ENCODE measurements at places on chromosomes 7 and 10.

DNA sequence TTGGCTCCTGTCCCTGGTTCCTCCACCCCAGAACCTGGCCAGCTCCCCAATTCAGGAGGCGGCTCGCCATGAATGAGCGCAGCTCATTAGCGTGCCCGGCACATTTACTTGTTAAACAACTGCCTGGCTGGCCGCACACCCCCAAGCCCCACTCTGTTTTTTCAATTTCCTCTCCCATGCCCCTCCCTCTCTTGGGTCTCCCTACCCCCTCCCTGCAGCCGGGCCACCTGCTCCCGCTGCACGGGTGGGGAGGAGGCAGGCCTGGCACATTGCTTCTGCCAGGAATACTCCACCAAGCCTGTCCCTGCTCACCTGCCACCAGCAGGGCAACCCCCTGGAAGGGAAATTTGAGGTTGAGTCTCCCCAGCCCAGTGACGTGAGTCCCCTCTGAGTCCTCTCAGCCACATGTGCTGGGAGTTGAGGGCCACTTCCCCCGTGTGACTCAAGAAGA is 2.5 kb upstream of the SLIT1 start:
- no peak for DNase-seq

GRCh38 chr10:121036431-121036830 is 185.3 kb downstream of the WDR11 start:
- no peak for DNase-seq

GRCh38 chr10:60896810-60897209 is 47.2 kb downstream of the RHOBTB1 start:
- DNase-seq: no peak

GRCh38 chr7:79461660-79462059 is 8.2 kb upstream of the MAGI2 start:
- no peak for DNase-seq

GRCh38 chr10:91411621-91412020 is 1.5 kb downstream of the HECTD2 start:
- DNase-seq: no peak

DNA sequence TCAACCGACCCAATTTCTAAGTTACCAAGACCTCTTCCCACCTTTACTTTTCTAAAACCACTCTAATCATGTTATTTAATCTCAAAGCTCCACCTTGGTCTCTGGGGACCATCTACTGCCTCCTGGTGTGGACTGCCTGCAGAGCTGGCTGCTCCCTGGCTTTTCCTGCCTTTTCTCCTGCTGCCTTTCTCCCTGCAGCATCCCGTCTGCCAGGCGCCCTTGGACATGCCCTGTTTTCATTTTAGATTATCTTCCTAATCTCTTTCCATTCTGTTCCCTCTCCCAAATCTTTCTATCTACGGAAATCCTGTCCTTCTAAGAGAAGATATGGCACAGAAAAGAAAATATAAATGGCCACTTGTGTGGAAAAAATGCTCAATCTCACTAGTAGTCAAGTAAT is 23.1 kb downstream of the TCAF1 start:
- DNase-seq: no peak

- DNase-seq: no peak
These were observed 135.5 kb downstream of the DOCK1 start for GRCh38 chr10:127040756-127041155.

DNA sequence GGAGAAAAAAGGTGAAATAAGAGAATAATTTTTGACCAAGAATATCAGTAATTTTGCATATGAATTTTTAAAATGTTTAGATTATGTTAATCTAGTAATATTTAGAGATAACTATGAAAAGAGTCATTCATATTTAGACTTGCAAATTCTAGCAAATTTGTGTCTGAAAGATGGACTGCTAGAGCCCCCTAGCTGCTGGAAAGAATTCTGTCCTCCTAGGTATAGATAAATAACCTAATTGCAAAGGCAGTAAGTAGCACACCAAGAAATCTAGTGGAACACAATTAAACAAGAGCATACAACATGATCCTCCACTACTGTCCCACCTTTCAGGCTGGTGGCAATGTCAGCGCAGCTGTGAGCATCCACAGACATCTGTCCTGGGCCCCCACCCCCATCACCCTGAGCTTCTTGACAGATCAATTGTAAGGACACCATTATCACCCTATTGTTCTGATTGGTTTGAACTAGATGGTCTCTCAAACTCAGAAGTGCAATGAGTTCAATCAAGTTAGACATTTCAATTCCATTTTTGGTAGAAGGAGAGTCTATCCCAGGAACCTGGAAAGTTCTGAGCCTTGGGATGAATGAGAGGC is 15.0 kb upstream of the GFRA1 start:
- DNase-seq: no peak

DNA sequence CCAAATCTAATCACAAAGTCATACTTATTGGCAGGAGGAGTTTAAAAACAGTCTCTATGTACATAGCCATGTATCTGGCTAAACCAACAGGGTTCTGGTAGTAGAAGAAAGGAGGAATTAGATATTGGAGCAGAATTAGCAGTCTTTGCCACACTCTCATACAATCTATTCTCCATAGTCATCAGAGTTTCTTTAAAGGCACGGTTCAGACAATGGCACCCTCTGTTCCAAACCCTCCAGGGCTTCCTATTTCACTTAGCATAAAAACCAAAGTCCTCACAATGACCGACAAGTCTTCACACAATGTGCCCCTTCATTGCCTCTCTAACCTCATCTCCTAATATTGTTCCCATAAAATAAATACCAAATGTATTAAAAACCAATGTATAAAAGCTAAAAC is 12.7 kb downstream of the ZNF438 start:
- DNase-seq: no peak

DNA sequence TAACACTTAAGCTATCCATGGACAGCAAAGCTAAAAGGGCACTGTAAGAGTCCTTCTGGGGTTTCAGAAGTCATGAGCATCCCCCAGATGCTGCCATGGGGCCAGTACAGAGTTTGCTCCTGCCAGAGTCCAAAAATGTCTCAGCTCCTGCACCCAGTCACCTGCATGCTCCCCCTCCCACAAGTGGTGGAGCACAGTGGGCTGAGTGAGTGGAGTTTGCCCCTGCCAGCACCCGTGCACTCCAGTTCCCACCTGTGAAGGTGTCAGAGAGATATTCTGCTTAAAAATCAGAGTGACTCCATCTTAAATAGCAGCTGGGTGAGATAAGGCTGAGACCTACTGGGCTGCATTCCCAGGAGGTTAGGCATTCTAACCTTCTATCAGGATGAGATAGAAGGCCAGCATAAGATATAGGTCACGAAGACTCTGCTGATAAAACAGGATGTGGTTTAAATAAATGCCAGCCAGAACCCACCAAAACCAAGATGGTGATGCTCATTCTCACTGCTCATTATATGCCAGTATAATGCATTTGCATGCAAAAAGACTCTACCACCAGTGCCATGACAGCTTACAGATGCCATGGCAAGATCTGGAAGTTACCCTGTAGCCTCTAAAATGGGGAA is 140.1 kb upstream of the ZNF92 start:
- DNase-seq: no peak

- no peak for DNase-seq
These were observed 436.8 kb upstream of the GALNT17 start for GRCh38 chr7:70694971-70695794.

- DNase-seq: no peak
These were observed 69.5 kb downstream of the LMBR1 start for GRCh38 chr7:156823435-156823834.

GRCh38 chr10:6617309-6618076 is 37.4 kb upstream of the PRKCQ start:
- DNase-seq: no peak

DNA sequence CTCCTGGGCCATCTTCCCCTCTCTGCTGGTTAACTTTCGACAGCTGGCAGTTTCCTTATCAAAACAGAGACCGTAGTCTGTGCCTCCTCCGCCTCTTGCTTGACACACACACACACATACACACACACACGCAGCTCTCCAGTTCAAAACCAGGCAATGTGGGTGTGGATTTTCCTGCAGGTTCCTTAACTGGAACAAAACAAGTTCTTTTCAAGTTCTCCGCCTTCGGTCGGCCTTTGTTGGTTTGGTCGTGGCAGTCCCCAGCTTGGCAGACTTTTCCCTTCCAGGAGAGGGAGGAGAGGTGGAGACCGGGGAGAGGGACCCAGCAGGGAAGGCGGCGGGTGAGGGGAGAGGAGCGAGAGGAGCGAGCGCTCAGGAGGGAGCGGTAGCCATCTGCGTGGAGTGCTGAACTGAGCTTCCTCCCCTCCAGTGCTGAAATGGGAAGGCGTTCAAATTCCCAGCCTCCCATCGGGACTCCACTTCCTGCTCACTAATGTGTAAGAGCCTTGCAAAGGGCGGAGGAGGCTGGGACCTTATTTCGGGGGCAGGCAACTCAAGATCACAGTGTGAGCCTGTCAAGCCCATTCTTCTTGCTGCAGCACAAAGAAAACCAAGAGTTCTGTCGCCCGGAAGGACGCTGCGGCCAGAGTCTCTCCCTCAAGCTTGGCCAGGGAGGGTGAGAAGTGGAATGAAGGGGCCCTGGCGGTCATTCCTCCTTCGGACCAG is 120.6 kb downstream of the PRPF18 start:
- DNase-seq: no peak

DNA sequence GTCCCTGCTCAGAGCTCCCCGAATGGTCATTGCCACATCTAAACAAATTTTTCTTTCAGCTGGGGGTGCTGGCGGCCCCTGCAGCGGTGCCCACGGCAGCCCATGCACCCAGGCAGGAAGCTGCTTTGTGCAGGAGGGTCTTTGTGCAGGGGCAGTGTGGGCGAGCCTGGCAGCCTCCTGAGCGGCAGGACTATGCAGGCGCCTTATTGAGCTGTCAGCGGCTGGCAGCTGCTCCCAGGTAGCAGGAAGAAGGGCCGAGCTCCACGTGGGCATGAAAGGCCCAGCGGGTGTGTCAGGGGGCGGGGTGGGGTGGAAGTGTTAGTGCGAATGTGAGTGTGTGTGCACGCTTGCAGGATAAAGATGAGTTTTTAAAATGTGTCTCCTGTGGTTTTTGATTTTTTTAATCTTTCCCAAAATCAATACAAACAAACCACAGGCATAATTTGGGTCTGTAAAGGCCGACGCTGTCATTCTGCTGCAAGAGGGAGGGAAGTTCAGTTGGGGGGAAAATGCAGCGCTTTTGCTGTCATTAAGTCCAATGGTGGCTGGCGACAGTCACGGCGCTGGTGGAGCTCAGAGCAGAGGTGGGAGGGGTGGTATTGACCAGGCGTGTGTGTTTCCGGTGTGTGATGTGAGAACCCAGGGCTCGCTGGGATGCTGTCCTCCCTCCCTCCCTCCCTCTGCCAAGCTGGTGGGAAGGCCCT is 83.9 kb downstream of the LHPP start:
- DNase-seq: no peak

DNA sequence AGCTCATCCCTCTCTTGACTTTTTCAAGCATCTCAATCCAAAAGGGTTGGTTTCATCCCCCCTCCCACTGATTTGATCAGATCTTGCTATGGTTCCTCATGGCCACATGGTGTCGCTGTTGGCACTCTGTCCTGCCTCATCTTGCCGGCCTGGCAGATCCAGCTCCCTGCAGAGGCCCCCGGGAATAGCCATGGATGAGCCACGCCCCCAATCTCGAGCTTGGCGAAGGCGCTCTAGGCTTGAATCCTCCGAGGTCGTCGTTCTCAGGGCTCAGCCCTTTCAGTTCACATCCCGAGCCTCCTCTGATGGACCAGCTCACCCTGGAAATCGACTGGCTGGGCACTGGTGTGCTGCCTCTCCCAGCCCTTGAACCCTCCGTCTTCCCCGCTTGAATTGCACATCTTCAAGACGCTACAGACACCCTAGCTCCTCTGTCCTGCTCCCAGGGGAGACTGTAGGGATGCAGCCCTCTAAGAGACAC is 628.7 kb downstream of the TYW1 start:
- no peak for DNase-seq

- DNase-seq: no peak
These were observed 1.2 kb upstream of the VGF start for GRCh38 chr7:101166648-101166908.

DNA sequence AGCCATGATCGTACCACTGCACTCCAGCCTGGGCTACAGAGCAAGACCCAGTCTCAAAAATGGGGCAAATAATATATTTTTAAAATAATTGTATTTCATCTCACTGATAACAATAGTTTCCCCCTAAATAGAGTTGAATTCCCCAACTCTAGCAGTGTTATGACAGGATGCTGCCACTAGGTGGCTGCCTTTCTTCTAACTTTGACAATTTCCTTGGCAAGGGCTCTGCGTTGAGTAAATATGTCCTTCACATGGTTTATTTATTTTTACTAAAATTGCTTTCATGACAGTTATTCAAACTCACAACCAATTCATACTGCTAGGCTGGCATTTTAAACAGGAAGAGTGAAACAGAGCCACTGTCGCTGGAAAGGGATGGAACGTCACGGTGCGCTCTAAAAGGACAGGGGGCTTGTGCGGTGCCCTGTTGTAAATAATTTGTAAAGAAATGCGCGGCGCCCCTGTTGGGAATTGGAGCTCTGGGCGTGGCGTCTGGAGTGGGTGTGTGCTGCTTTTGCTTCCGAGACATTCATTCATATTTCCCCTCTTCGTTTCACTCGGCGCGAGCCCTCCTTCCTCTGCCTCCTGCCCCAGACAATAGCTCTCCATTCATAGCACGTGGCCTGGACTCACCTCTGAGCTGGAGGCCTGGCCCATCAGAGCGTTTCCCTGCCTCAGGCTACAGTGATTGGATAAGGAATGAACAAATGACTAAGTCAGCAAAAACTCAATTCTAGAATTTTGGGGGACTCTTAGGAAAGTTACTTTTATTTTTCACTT is 20.5 kb upstream of the PITRM1 start:
- peak; percentile 36 for DNase-seq

DNA sequence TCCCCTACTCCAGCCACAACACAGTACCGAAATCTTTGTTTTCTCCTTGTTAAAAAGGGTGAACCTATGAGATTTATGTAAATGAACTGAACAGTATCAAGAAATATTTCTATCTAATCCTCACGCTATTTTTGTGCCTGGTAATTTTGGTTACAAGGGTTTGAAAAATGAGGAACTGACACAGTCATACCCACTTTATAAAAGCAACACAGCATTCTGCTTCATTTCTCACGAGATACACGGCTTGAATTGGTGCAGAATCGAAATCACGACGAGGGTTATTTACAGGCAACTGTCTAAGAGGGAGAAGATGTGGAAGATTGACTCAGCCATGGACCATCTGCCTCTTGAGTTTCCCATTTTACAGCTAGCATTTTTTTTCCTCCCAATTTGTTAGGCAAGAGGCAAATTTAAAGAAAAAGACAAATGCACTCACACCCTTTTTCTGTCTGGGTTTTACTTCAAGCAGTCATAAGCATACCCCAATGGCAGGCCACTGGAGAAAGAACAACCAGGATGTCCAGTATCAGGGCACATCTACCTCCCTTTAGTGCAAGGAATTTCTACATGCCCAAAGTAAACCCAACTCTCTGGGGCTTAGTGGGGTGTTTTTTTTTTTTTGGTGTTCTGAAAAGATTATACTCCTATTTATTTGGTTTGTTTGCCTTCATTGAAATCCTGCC is 108.1 kb downstream of the ITGB8 start:
- no peak for DNase-seq

All from activated gamma-delta T cell treated with anti-CD3 and anti-CD28 coated beads, Interleukin-2, amount 50 U/mL, for 16 hours (primary cell).